Panc1 (cell line): ENCODE measurements at places on chromosomes 5 and 9.
A peak's percentile ranks its signal among the peaks of the same experiment; 100 is the strongest.

- no peak for DNase-seq
These were observed 21.1 kb downstream of the TRAF1 start for GRCh38 chr9:120905315-120906164.

GRCh38 chr9:69395718-69396117 lies 70.7 kb downstream of the ENTREP1 start:
- no peak for DNase-seq

DNA sequence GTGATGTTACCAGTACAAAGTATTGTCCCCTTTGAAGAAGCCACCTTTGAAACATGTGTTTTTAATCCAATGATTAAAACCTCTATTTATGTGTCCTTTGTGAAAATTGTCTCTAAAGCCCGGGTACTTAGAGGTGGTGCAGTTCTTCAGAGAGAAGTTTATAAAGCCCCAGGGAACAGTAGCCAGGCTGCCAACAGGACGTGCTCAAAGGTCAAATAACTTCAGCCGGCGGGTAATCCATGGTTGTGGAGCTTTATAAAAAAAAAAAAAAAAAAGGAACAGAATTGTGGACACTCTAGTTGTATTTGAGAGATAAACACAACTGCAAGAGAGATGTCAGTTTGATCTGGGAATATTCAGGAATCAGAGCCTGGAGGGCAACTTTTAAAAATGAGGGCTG lies 57.9 kb upstream of the CTNND2 start:
- DNase-seq: no peak

GRCh38 chr5:134877159-134877558 lies 3.0 kb downstream of the TXNDC15 start:
- DNase-seq: no peak

DNA sequence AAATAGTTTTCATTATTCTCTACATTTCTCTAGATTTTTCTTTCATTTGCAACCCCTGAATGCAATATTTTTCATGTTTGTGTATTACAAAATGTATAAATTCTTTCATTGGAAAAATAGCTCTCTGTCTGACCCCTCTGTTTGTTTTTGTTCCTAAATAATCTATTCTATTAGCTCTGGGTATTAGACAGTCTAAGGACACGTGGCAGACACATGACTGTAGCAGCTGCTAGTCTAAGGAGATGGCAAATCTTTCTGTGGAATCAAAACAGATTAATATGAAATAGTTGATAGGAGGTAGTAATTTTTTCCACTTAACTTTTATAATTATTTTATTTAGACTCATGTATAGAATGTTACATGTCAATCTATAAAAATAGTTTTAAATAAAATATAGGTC lies 21.4 kb upstream of the SPATA9 start:
- no peak for DNase-seq

DNA sequence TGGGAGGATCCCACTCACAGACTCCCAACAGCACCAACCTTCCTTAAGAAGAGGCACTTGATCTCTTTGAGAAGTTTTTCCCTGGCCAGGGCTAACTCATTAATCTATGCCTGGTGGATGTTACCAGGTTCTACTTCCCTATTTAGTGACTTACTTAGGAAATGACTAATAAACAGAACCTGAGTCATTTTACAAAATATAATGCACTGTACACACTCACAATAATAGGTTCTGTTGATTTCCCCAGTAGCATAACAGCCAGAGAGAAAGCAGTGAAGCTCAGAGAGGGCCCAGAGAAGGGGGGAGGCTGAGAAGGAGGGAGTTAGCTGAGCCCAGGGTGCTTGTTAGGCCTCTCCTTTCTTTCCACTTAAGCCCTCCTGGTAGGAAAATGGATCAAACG lies 27.1 kb downstream of the FRMD3 start:
- DNase-seq: no peak

DNA sequence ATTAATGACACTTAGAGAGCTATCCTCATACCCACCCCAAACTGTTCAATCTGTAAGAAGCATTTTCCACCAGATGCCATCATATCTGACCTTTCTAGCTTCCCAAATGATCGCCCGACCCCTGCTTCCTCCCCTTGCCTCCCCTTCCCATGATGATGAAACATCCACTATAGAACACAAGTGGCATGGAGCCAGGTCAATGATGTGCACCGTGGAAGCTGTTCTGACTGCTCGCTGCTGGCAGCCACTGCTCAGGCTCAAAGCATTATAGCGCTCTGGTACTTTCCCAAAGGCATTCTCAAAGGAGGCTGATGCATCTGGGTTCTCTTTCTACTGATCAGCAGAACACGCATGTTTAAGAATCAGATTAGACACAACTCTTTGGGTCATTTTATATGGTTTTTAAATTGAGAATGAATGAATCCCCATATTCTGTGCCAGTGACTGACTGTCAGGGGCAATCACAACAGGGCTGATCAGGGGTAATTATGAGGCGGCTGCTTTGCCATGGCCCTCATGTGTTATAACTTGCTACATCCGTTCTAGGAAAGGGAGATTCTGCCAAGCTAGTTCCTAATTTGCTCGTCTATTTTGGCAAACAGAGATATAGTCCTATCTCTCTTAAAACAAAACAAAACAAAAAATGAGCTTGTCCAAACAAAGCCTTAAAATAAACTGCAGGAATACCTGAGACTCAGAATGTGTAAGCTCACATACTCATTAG lies 343.7 kb downstream of the ENC1 start:
- DNase-seq: no peak

DNA sequence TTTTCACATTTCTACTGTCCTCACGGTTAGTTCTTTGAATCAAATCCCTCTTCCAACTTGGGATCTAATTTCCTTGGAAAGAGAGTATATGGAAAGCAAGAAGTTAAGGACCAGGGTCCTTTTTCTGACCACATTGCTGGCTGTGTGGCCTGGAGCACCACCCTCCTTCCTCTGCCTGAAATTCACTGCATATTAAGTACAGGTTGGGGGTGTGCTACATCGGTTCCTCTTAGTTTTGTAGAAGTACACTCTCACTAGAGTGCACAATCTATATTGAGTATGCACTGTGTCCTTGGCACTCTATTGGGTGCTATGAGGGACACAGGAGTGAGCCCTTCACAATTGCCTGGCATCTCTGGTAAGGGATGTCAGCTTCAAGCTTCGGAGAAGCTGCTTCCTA lies 53.8 kb upstream of the KLF9 start:
- DNase-seq: no peak

GRCh38 chr9:5499889-5500398 lies 10.4 kb upstream of the PDCD1LG2 start:
- DNase-seq: no peak

DNA sequence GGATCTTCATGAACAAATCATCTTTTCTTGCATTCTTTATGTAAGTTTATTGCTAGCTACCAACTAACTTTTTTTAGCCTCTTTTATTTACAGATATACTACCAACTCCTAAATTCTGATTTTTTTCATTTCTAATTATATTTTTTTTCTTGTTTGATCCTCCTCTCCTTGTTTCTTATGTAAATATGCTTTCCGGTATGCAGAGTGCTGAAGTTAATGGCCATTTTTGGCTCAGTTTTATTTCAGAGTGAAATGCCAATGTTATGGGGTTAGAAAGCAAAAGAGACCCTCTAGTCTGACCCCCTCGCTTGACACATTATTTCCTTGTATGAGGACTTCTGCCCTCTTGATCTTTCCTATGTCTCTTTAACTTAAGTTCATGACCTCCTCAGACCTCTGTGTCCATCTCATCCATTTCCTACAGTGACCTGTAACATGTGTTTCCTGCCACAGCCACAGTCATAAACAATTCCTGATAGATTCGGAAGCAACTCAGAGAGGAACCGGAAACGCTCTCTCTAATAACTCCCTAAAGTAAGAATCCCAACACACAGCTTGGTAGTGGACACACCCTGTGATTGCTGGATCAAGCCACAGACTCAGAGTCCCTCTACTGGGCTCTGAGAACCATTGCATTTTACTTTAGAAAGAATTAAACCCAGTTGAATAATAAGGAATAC lies 42.9 kb upstream of the AFAP1L1 start:
- peak; percentile 38 for DNase-seq

DNA sequence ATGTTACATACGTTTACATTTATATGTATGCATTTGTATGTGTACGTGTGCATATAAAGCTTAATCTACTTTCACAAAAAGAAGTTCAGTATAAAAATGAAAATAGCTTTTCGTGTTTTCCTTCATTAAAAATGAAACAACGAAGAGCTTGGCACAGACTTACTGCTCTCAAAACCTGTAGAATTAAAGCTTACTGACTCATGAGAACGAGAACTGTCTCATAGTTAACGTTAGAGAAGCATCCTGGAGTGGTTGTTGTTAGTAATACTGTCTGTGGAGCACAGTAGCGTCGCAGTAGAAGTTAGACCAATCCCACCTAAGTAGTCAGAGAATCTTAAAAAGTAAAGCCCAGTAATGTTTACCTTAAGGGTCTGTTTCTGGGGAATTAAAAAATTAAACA lies 1.3 kb downstream of the MAT2B start:
- DNase-seq: no peak

GRCh38 chr5:78927657-78928282 lies 57.3 kb downstream of the ARSB start:
- peak; percentile 17 for DNase-seq

GRCh38 chr9:97721396-97721795 lies 24.3 kb upstream of the XPA start:
- no peak for DNase-seq

DNA sequence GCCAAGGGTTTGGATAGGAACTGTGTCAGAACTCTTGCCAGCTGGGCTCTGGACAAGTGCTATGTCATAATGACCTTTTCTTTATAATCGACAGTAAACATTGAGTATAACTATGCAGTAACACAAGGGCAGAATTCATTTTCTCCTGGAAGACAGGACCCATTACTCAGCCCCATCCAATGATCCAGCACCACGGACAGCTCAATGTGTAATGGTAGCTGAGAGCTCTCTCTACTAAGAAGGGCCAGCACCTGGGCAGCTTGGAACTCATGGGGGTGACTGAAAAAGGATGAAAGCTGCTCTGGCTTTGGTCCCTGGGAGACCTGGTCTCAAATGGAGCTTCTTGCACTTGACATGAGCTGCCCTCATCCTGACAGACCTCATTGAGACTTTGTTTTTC lies 347.8 kb downstream of the TRIM32 start:
- no peak for DNase-seq

DNA sequence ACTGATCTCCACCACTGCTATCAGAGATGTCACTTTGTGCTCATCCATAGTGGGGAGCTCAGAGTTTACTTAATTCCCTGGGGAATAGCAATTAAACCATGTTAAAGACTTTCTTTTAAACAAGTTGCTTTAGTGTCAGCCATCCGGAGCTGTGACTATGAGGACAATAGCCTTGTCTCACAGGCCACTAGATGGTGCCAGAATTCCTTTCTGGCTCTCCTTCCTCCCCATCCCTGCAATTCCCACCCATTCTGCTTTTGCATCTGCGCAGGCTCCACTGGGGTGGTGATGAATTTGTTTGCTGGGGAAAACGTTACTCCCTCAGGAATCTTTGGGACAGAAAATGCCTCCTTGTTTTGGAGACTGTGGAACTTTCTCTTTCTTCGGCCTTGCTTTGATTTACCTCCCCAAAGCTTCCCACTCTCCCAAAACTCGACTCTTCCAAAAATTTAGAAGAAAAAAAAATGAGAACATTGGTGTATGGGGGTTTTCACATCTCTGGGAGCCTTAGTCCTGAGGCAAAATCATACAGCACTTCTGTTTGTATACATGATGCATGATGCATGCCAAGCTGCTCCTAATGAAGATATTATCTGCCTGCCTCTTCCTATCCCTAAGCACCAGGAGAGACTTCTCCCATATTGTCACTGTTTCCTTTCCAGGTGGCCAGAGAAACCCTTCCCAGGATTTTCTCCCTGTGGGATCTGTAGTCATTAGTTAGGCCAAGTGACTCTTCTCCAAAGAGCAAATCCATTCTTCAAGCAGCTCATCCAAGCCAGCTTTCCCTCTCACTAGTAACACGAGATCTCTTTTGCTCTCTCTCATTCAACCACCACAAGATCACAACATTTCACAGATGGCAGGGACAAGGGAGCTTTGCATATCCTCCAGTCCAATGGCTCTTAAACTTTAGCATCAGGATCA lies 466.1 kb downstream of the TLR4 start:
- DNase-seq: peak; percentile 24

- no peak for DNase-seq
These were observed 70.3 kb upstream of the SAP30L start for GRCh38 chr5:154375329-154376008.

- DNase-seq: no peak
These were observed 18.1 kb downstream of the VAV2 start for GRCh38 chr9:133973791-133974630.

- DNase-seq: no peak
These were observed 28.4 kb downstream of the ABO start for GRCh38 chr9:133246562-133246961.

- DNase-seq: no peak
These were observed 254.5 kb downstream of the TLR4 start for GRCh38 chr9:117958726-117959125.

DNA sequence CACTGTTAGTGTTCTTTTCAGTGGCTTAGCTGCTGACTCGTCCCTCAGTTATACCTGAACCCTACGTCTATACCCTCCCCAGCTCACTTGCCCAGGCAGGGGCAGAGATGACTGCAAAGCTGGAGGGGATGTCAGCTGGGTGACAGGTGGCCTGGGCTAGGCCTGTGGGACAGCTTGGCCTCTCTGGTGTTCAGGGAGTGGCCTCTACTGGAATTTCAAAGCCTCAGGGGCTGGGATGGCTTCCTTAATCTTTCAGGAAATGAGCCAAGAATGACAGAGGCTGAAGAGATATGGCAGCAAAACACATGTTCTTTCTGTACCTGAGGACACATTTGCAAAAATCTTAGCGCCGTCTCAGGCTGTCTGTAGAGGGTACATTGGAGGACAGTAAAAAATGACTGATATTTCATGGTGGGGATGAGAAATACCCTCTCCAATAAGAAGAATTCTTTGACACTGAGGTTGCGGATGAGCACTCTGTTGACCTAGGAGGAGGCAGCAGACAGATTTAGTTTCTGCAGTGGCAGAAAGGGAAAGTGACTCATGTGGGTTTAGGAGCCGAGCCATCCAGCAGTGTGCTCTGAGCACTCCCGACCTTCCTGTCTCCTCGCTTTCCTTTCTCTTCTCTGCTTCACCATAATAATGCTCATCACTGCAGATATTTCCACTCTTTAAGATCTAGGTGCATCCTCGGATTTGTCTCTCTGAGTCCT lies 54.4 kb downstream of the ENTREP1 start:
- no peak for DNase-seq

- no peak for DNase-seq
These were observed 21.9 kb downstream of the TTC1 start for GRCh38 chr5:160030631-160031377.

DNA sequence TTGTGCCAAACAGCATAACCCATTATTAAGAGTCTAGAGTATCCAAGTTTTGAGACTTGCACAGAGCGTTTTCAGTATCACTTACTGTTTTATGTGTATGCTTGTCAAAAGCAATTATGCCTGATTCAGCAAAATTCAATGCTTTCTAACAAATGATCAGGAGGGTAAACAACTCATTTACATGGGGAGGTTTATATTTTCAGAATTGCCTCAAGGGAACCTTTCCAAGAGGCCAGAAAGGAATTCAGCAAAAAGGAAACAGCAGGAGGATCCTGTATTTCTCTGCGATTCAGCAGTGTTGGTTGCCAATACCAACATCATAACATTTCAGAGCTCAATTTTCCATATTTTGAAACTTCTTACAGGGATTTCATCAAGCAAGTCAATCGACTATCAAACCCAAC lies 69.3 kb upstream of the DAB2 start:
- no peak for DNase-seq
